Effector memory CD4-positive, alpha-beta T cell (primary cell): ENCODE measurements at places on chromosomes 7 and 10.

GRCh38 chr7:35254496-35255442, 869 bp upstream of the TBX20 start:
- no peak for DNase-seq

DNA sequence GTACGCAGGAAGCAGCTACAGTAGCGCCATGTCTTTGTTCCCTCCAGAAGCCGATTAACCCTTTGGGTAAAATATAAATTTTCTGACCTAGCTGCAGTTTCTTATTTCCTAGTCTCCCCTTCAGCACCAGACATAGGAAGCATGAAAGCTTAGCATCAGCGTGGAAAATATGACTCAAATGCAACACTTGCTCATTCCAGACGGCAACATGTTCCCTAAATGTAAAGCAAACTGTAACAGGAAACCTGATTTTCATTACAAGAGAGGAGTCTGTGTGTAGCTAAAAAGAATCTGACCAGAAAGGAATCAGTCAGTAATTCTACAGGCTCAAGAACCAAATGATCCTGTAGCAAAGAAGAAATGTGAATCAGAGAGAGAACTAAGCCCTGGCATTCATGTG, 219.2 kb downstream of the C7orf25 start:
- DNase-seq: no peak

GRCh38 chr7:51062222-51062987, 254.2 kb downstream of the COBL start:
- no peak for DNase-seq

DNA sequence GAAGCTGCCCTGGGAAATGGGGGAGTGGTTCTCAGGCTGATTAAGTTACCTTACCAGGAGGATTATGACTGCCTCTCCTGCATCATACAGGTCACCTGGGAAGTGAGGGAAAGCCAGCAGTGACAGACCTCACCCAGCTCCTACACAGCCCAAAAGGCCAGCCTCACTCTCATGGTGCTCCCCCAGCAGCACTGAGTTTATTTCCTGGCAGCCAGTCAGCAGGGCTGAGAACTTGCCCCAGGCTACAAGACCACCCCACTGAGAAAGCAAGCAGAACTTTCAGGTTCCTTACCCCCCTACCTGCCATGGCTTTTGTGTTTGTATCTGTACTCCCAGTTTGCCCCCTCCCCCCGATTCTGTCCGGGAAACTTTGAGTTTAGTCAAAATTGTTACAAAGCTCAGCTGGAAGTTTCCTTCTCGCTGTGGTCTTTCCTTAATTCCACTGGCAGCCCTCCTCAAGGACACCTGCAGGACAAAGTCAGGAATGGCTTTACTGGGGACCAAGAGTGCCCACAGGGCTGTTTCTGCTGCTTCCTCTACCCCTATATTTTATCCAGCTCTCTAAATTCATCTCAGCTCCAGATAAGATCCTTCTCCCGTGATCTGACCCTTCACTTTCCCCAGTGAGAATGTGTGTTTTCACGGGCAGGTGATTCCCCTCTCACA, 649.8 kb upstream of the MBL2 start:
- DNase-seq: no peak

DNA sequence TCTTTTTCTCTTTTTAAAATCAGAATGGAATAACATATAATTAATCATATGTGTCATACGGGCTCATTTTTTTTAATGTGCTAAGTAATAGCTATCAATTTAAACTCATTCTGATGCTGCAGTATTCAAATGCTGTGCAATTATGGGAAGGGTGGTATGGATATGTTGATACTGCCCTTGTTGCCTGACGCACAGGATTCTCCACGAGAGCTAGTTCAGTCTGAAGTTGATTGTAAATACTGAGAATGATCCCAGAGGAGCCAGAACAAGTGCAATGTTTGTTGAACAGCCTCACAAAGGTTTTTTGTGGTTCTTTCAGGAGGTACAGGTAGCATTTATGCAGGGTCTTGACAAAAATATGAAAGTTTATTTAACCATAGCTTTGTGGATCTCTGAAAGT, 13.4 kb downstream of the NPY start:
- no peak for DNase-seq

- DNase-seq: no peak
These were observed 356.0 kb downstream of the PPP1R3A start for GRCh38 chr7:113562801-113563200.

DNA sequence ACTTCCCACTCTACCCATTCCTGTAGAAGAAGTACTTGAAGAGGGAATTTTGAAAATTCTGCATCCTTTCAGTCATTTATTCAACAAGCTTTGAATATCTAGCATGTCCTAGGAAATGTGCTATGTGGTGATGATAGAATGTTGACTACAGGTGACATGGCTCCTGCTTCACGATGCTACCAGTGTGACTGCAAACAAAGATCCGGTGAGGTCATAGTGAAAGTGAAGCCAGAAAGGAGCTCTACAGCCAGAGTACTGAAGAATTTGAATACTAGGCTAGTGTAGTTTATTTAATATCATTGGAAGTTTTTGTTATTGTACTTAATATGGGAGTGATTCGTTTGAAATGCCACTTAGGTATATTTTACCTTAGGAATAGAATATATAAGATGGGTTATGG, 348.1 kb downstream of the TFEC start:
- DNase-seq: no peak

GRCh38 chr7:3787717-3788264, 486.7 kb downstream of the SDK1 start:
- DNase-seq: no peak

GRCh38 chr7:132643302-132643701, 67.0 kb upstream of the PLXNA4 start:
- no peak for DNase-seq

DNA sequence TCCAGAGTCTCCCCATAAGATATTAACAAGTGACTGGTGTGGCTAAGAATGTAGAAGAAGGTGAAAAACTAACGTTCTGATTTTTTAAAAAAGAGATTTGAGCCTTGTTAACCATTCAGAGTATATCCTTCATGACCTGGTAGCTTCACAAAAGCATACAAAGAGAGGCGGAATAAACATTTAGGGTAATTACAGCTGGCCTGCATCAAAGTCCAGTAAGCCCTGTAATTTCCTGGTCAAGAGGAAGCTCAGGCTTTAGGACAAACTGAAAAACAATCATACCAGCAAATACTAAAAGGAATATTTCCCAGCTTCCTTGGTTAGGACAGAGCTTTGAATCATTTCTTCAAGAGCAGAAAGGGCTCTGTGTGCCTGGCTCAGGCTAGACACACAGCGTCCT, 165.2 kb downstream of the COBL start:
- no peak for DNase-seq

DNA sequence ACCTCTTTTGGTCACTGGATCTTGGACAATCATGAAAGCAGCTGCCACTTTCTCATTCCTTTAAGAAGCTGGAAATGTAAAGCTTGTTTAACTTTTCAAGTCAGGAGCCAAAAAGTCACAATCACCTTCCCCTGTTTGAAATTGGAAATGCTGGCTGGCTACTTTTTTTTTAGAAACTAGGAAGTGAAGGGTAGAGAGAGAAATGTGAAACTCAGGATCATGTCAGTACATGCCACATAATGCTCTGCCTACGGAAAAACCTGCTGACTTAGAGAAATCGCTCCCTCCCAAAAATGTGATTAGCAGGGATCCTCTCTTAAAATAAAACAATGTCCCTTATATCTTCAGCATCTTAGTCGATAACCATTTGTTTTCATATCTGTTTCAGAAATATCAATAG, 188.4 kb upstream of the C7orf33 start:
- DNase-seq: no peak

DNA sequence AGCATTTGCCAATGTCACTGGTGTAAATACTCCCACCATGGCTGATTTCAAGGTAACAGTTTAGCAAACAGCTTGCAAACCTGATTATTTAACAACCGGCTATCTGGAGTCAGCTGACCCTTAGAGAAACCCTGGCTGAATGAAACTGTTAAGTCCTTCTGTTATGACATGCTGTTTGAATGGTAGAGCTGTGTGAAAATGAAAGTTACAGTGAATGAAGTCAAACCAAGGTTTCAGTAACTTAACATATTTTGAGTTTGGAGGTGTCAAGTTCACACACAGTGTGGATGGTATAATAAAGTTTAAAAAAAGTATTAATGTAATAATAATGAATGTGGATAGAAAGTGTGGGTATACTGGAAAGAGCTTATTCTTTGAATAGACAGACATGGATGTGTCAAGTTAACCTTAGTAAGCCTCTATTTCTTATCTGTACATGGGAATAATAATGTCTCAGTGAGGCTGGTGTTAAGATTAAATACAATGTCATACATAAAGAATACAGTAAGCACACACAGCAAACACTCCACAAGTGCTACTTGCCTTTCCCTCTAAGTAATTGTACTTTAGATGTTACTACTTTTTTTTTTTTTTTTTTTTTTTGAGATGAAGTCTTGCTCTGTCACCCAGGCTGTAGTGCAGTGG, 150.4 kb downstream of the TAX1BP1 start:
- DNase-seq: no peak

- no peak for DNase-seq
These were observed 4.5 kb upstream of the EPHA1 start for GRCh38 chr7:143413123-143413522.

DNA sequence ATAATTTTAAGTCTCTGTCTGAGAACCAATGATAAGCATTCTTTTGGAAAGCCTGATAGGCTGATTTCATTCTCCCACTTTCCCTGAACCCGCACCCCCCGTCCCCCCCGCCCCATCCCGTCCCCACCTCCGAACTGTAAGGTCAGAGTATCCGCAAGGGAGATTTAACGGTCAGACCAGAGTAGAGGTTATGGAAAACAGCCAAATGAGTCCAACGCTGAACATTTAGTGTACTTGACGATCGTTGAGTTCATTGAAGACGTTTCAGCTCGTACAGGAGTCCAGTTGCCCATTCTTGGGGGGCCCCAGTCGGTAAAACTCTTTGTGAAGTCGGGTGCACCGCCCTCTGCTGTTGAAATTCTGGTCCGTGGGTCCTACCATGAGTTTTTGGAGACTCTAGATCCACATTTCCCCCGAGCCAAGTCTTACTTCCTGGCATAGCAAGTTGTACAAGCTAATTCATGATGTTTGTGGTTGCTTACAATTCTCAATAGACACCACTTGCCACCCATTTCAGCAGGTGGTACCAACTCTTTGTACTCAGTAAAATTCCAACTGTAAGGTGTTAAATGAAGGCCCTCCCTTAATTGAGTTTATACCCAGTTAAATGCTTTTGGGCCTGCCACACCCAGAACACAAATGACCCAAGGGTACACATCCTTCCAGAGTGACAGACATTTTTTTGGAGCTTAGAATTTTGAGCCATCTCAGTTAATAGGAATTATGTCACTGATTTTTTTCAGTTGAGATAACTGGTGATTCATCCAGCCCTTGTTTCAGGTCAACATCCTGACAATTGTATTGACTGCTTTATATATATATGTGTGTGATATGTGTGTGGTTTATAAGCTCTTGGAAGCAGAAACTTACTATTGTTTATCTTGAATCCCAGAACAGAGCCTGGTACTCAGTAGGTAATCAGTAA, 1.2 kb downstream of the MARCHF5 start:
- DNase-seq: no peak

DNA sequence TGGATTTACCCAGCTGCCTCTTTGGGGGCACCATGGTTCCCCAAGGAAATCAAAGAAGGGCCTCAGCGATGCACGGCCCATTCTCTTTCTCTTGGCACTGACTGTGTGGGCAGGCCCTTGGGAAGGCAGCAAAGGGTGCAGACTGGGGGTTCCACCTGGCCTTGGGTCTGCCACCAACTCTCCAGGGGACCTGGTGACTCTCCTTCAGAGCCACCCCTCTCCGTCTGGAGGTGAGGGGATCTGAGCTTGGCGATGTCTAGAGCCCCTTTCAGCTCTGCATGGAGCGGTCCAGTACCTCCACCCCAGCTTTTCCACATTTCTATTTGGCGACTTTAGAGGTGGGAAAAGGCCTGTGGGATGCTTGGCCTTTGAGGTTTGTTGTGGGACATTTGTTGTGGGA, 69.1 kb downstream of the C10orf120 start:
- no peak for DNase-seq

DNA sequence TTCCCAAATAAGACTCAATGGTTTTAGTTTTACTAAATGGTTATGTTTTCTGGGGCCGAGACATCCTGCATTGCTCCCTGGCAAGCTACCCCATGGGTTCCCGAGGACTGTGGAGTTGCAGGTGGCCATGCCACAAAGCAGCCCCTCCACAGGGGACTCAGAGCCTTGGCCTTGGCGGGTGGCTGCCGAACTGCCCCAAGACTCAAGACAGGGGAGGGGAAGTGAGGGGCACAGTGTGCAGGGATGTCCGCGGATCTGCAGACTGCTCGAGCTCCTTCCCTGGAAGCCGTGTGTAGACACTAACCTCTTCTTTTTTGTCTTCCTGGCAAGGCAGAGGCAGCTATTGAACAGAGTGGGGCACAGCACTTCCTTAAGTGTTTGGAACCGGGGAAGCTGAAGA, 154.6 kb downstream of the EBF3 start:
- DNase-seq: no peak

- no peak for DNase-seq
These were observed 71.9 kb downstream of the PLXDC2 start for GRCh38 chr10:19888061-19888660.

DNA sequence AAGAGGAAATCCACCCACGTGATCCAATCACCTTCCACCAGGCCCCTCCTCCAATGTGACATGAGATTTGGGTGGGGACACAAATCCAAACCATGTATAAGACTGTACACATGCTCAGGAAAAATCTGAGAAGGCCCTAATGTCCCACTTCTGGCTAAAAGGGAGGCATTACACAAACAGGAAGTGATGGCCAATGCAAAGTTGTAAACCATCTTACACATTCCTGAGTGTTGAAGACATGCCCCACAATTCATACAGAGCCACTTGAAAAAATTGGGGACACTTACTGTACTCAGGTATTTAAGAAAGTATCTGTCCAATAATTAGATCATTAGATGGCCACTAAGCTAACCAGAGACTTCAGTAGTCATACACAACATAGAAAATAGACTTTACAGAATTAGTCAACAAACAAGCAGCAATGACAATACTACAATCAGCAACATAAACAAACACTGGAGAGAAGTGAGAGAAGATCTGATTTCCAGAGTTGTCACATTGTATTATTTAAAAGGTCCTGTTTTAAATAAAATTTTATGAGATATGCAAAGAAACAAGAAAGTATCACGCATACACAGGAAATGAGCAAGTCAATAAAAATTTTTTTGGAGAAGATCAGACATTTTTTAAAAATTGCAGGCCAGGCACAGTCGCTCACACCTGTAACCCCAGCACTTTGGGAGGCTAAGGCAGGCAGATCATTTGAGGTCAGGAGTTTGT, 143.3 kb downstream of the DGKI start:
- DNase-seq: no peak

GRCh38 chr7:31047313-31048146, 4.6 kb upstream of the ADCYAP1R1 start:
- DNase-seq: no peak

GRCh38 chr7:155610633-155611193, 33.7 kb upstream of the RBM33 start:
- DNase-seq: no peak

DNA sequence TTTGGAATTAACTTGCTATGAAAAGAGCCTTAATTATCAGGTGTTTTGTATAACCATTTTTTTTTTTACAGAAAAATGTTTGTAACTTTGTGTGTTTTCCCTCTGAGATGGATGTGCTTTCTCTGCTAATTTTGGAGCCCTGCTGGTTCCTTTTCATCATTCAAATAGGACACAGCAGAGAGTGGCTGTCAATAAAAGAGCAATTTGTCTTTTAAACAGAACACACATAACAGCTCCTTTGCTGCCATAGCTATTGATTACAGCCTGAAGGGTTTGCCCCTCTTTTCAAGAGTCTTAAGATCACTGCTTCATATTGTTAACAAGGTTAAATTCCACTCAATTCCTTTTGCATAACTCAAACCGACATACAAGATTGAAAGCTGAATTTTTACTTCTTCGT, 187.2 kb upstream of the MBL2 start:
- no peak for DNase-seq
